ENCODE measurements at places on chromosomes 11 and 22.

DNA sequence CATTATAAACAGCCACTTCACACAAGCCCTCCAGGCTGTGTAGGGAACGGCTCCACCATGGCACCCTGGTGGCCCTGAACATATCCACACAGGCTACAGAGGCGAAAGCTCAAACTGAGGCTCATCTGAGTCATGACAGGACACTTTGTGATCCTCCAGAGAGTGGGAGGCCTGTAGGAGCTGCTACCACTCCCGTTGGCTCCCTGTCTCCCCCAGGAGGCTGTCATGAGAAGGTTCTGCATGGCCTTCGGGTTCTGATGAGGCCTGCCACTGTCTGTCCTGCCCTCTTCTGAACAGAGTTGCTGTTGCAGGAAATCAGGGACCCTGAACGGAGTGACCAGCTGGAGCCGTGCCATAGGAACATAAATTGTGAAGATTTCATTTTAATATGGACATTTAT, 23.8 kb upstream of the ALDH3B2 start:
- no peak for DNase-seq

- DNase-seq: no peak
Observed at GRCh38 chr11:62592146-62592815, 958 bp upstream of the TUT1 start.

DNA sequence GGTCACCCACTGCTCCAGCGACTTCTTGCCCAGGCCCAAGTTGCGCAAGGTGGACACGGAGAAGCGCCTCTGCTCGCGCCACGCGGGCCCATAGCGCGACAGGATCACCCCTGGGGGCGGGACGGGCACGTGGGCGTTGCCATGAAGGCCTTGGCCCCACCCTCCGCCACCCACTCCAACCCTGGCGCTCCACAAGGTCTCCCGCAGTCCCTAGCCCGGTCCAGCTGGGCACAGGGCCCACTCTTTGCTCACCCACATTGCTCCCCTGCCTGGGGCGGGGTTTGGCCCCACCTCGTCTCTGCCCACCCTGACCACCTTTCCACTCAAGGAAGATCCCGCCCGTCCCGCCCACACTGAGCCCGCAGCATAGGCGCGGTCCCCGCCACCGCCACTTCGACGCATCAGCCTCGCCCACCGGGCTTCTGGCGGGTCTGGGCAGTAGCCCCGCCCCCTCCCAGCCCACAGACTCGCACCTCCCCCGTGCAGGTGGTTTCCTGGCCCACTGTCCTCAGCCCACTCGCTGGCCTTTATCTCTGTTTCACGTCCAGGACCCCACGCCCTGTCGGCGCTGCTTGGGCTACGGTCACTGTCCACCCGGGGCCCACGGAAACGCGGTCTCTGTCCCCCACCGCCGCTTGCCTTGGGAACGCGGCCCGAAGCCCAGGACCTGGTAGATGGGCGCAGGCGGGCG, 12.3 kb upstream of the CYP2D6 start:
- DNase-seq: peak; percentile 59

DNA sequence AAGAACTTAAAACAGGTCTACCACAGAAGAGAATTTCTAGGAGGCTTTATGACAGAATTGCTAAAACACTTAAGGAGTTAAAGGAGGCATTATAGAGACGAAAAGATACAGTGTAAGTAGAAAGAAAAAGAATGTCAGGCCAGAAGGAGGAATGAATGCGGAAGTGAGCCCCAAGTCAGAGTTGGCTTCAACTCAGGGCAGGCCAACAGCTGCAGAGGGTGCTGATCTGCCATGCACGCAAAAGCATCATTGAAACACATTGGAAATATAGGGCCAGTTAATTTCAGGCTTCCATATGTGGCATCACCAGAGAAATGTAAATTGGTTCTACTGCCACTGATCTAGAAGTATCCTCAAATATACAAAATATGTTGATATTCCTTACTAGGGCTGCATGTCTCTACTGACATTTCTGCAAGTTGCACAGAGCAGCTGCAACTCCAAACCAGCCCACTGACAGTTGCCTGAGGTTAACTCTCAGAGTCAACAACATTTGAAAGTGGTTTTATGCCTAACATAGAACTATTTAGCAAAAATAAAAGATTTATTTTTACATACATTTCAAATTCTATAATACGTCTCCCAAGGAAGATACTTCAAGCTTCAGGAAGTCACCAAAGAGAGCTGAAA, 324.1 kb downstream of the C11orf87 start:
- DNase-seq: no peak

DNA sequence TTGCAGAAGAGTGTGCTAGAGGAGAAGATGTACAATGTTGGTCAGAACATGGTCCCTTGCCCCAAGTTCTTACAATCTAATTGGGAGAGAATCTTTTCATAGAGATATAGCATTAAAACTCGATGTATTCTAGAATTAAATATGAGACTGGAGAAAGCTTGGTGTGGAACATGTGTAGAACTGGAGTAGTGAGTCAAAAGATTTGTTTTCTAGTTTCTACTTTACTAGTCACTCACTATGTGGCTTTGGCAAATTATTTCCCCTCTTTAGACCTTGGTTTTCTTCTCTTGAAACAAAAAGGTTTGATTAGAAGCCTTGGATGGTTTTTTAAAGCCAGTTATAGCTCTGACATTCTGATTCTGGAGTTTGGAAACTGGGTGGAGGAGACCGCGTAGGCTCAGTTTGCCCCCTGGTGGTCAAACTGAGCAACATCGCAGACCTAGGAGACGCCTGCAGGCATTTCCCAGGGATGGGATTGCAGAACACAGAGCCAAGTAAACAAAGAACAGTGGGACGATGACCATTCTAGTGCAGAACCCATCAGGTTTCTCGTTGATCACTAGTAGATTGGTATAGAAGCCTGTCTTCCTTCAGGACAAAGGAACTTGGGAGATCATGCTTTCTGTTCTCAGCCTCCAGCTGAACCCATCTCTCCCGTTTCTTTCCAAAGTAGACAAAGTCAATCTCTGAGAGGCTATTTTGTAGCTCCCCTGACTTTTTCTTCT, 8.5 kb upstream of the CHRDL2 start:
- DNase-seq: peak; percentile 55

DNA sequence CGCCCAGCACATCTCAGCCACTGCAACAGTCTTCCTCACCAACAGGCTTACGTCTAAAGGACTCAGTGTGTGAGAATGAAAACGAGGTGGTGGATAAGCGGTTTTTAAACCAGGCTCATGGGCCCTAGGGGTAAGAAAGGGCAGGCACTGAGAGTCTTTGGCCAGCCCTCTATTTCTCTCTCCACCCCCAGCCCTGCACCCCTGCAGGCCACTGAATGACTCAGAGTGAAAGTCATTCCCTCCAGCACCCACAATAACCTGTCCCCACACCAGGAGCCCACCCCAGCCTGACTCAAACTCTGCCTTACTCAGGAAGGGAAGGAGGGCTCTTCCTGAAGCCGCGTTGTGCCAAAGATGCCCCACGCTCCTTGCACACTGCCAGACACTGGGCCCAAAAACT, 72.0 kb downstream of the LARGE1 start:
- DNase-seq: no peak

GRCh38 chr11:6650980-6651379, 4.6 kb downstream of the DCHS1 start:
- DNase-seq: no peak

- DNase-seq: no peak
Observed at GRCh38 chr11:70558681-70559080, 160.4 kb downstream of the CTTN start.

GRCh38 chr11:31449040-31449439, 60.4 kb downstream of the IMMP1L start:
- no peak for DNase-seq

GRCh38 chr22:45547731-45548130, 45.0 kb downstream of the FBLN1 start:
- DNase-seq: no peak

DNA sequence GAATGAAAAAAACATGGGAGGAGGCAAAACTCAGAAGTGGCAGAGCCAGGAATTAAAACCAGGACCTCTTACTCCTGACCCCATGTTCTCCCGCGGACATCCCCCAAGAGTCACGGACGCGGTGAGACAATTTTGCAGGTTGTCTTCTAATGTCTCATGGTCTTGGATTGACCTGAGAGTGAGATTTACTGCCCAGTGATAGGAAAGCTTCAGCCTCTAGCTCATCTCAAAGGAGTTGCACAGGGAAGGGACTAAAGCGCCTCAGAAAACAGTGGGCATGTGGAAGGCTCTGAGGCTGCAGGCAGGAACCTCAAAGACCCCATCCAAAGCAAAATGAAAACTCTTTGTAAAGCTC, 197.4 kb downstream of the ADAMTS15 start:
- no peak for DNase-seq

DNA sequence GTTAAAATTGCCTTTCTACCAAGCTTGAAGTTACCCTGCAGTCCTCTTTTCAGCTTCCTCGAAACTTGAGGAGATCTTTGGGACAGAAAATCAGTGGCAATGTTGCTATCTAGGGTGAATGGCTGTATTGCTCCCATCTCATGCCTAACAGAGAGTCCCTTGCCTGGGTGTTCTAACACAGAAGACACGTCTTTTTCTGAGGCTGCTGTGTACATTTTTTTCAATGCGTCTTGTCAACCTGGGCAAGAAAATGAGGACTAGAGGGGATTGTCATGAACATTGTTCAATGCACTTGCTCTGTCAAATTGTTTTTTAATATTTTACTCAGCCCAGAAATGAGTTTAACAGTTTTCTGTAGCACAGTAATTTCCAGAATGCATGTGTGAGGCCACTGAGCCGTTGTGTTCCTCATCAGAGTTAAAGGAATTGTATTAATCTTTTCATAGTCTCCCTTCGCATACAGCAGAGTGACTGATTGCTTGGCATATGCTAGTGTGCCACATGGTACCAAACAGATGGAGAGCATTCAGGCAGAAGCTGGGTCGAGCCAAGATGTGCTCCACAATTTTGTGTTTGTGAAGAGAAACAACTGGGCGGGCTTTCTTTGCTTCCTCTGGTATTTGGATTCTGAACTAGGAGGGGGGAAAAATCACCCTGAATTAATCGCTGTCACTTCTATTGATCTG, 86.0 kb downstream of the CASP12 start:
- no peak for DNase-seq

- DNase-seq: no peak
Observed at GRCh38 chr11:44813401-44813800, 86.6 kb downstream of the TSPAN18 start.

GRCh38 chr11:105878510-105878909, 143.5 kb downstream of the MSANTD4 start:
- DNase-seq: no peak

GRCh38 chr11:74212533-74212932, 41.4 kb downstream of the PPME1 start:
- DNase-seq: no peak

- DNase-seq: no peak
Observed at GRCh38 chr11:47541070-47541469, 11.9 kb downstream of the CELF1 start.

GRCh38 chr11:61163714-61164605, 2.7 kb upstream of the VPS37C start:
- DNase-seq: no peak

- no peak for DNase-seq
Observed at GRCh38 chr22:31637891-31638618, 24.0 kb downstream of the PISD start.

- no peak for DNase-seq
Observed at GRCh38 chr22:50059881-50060262, 1.8 kb upstream of the TTLL8 start.

DNA sequence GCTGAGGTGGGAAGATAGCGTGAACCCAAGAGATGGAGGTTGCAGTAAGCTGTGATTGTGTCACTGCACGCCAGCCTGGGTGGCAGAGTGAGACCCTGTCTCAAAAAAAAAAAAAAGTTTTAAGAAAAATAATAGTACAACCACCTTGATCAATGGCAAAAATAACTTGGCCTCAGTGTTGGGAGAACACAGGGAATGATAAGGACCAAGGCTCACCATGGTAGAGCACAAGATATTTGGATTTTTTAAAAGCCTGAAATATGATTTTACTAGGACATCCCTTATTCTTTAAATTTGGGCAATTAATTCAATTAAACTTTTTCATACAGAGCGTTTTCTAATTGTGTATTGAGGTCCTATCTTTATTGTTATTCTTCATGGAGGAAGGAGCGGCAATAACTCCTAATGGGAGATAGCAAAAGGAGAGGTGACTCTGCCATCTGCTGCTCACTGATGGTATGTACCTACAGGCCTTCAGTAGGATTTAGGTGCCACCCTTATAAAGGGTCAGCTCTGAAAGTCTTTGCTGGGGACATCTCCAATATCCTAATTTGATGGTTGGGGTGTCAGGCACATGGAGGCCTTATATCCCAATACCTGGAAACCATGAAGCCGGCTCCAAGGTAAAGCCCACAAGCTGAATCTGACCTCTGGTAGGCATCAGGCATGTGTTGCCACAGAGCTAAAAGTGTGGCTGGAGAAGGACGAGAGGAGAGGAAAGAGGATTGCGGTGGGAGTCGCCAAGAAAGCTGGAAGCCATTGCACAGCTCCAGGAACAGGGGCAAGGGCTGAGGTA, 21.9 kb upstream of the POLD3 start:
- DNase-seq: peak; percentile 13

DNA sequence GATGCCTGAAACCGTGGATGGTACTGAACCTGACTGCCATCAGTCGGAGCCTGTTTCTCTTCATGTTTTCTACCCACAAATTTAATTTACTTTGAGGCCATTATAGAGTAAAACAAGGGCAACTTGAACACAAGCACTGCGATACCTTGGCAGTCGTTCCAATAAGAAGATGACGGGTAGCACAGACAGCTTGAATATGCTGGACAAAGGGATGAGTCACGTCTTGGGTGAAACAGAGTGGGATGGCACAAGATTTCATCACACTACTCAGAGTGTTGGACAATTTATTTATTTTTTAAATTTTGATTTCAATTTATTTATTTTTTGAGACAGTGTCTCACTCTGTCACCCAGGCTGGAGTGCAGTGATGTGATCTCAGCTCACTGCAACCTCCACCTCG, 5.7 kb downstream of the DIXDC1 start:
- no peak for DNase-seq

GRCh38 chr11:7208391-7208790, 43.3 kb upstream of the SYT9 start:
- no peak for DNase-seq

DNA sequence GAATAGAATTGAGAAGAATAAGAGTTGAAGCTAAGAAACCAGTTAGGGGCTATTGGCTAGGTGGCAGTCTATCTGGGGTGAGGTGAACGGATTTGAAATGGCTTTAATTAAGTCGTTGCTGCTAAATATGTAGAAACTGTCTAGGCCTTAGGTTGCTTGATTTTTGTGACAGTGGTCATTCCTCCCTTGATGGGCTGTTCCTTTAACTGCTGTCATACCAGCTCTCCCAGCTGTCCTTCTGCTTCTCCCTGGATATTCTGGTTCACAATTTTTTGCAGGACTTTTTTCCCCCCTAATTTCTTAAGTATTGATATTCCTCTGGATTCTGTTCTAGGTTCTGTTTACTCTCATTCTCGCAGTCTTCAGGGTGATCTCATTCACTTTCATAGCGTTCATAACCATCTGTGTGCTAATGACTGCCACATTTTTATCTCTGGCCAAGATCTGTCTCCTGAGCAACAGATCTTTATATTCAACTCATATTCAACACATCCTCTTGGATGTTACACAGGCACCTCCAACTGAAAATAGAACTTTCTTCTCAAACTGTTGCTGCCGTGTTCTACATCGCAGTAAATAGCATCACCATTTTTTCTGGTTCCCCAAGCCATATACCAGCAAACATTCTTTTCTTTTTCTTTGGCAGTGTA, 134.1 kb downstream of the UVRAG start:
- no peak for DNase-seq
